ENCODE measurements at places on chromosomes 11 and 22.

DNA sequence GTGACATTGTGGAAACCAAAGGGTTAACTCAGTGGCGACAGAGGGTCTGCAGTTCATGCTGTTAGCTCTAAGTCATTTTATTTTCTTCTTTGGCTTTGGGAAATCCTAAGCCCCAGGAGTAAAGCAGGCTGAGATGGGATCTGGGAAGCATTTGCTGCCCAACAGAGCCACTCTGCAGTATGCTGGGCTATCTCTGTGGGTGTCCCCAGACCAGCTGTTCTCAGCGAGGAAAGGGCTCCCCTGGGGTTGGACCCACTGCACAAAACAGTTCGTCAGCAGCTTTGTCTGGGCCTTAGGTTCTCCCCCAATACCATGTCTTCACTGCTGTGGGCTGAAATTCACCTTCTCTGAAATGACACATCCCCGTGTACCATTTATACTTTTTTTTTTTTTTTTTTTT, 34.0 kb downstream of the KREMEN1 start:
- no peak for DNase-seq

- DNase-seq: no peak
Observed at GRCh38 chr22:23781511-23782183, 5.1 kb upstream of the SMARCB1 start.

GRCh38 chr11:101126551-101127196, 2.9 kb downstream of the PGR start:
- no peak for DNase-seq

DNA sequence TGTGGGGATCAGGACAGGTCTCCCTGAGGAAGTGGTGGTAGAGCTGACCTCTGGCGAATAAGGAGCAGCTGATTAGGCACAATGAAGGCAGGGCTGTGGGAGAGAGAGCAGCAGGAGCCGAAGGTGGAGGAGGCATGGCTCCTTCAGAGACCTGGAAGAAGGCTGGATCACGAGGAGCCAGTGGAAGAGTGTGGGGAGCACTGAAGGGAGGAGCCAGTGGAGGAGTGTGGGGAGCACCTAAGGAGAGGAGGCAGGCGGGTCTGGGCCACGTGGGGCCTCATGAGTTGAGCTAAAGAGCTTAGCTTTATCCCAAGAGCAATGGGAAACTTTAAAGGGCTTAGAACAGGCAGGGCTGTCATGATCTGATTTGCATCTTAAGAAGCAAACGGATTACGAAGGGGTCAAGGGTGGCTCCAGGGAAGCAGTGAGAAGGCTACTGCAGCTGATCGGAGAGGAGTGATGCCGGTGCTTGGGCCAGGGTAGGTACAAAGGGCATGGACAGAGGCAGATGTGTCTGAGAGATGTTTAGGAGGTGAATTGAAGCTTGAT, 44.9 kb upstream of the EIF3D start:
- DNase-seq: no peak

GRCh38 chr11:15016200-15016599, 44.0 kb upstream of the CALCA start:
- DNase-seq: no peak

DNA sequence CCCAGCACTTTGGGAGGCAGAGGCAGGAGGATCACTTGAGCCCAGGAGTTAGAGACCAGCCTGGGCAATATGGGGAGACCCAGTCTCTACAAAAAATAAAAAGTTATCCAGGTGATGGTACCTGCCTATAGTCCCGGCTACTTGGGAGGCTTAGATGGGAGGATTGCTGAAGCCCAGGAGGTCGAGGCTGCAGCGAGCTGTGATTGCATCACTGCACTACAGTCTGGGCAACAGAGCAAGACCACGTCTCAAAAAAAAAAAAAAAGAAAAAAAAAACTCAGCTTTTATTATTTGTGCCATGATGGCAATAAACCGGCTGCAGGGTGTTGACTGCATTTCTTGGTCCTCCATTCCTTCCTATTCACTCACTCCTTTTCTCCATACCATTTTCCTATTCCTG, 33.6 kb upstream of the TFIP11 start:
- no peak for DNase-seq

DNA sequence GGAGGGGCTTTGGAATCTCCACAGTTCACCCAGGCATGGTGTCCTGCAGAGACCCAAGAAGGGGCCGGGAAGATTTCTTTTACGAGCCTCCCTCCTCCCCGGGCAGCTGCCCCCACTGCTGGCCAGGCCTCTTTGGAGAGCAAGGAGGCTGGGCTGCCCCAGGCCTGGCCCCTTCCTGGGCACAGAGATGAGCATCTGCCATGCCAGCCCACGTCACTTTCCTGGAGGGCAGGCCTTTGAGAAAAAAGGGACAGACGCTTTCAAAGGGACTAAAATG, 60.5 kb upstream of the FGF3 start:
- no peak for DNase-seq

GRCh38 chr11:48129697-48130395, 86.8 kb upstream of the OR4B1 start:
- DNase-seq: no peak

GRCh38 chr11:67292671-67293070, 3.6 kb downstream of the ANKRD13D start:
- no peak for DNase-seq

- no peak for DNase-seq
Observed at GRCh38 chr11:46006418-46007070, 84.1 kb downstream of the LARGE2 start.

DNA sequence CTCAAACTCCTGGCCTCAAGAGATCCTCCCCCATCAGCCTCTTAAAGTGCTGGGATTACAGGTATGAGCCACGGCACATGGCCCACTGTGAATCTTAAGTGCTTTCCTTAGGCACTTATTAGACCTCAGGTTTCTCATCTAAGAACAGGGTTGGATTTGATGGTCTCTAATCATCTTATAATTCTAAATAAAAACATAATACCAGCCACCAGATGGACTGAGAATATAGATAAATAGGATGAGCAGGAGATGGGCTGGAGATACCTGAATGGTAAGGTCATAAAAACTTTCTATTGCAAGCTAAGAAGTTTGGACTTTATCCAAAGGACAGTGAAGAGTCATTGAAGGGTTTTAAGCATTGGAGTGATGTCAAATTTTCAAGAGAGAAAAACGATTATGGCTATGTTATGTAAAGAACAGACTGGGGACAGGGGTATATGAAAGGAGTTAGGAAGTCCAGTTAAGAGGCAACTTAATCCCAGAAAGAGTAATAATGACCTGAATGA, 85.2 kb downstream of the RELT start:
- no peak for DNase-seq

GRCh38 chr11:118247041-118247440, 5.1 kb downstream of the MPZL3 start:
- DNase-seq: no peak

DNA sequence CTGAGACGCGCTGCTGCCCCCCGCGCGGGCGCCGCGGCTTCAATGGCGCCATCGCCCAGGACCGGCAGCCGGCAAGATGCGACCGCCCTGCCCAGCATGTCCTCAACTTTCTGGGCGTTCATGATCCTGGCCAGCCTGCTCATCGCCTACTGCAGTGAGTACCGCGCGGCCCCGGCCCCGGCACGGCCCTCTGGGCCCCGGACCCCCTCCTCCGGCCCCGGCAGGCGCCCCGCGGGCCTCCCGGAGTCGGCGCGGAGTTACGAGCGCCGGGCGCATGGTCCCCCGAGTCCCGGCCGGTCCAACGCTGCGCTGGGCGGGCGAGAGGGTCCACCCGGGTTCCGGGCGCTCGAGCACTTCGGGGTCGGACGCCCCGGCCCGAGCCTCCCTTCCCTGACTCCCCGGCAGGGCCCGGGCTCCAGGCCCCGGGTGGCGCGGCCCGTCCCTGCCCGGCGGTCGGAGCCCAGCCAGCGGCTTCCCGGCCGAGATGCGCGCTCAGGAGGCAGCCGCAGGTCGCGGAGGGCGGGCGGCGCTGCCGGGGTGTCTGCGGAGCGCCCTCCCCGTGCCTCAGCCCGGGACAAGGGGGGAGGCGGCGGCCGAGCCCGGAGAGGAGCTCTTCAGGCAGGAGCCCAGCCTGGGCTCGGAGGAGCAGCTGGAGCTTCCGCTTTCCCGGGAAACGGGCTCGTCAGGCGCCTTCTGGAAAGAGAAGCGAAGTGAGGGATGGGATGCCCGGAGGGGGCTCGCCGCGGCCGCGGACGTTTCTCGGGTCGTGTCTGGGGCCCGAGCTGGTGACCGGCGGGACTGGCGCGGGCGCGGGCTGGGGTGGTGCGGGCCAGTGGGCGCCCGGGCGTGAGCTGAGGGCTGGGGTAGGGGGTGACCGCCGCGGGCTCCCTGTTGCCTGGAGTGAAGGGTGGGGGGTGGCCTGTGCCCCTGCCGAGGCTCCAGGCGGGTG, 1337.8 kb downstream of the BRD1 start:
- DNase-seq: no peak

GRCh38 chr11:8690374-8691342, 8.1 kb downstream of the RPL27A start:
- DNase-seq: no peak

DNA sequence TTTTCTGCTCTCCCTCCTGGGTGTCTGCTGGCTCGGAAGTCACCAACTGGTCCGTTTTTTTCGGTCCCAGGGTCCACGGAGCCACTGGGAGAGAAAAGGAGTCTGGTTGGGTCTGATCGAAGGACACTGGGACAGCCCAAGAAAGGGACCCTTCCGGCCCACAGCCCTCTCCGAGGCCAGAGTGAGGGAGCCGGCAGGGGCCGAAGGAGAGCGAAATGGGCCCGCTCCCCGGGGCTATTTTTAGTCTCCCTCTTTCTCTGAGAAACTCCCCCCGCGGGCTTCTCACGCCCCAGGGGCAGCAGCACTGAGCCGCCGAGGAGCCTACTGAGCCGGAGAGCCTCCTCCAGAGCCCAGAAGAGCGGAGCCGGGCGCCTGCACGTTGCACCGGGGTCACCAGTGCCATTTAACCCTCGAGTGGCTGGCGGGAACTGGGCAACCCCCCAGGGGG, 1.9 kb downstream of the ESAM start:
- no peak for DNase-seq

DNA sequence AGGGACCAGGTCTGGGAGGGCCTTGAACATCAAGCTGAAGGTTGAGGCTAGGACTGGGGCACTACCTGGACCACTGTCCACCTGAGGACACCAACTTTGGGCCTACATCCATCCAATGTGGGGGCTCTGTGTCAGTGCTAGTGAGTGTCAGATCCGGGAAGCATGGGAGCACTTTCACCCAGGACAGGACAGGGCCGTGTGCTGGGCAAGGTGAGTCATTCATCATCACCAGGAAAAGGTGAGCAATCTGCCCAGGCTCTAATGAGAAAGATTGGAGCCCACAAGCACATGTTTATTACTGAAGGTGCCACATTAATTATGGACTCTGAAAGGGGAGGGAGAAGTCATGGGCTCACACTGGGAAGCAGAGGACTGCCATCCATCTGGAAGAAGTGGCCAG, 39.7 kb upstream of the DRD2 start:
- DNase-seq: no peak

DNA sequence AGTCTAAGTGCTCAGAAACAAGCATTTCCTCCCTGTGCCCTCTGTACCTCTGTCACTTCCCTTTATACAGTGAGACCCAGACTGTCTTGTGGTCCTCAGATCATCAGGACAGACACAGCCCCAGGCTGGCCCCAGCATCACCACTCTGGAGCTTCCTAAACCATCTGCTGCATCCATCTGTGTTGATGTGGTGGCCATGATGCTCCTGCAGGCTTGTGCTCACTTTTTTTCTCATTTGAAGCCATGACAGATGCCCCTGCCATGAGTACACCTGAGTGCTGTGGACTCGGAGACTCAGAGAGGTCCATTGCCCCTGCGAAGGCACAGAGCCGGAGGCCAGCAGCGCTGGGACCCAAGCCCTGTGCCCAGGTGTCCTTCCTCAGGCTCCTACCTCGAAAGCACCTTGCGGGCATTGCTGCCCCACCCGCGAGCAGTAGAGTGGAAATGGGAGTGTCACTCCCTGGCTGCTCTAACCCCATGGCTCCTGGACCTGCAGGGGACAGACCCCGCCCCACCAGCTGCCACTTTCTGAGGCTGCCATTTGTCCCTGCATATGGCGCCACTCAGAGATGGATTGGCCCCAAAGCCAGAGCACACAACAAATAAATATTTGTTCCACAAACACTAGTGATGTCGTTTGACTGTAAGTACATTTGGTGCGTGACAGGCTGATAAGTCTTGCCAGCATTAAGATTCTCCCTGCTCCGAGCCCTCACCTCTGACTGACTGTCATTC, 593.5 kb downstream of the TBC1D22A start:
- DNase-seq: no peak

GRCh38 chr11:18608376-18608775, 8.8 kb downstream of the MISFA start:
- no peak for DNase-seq

- no peak for DNase-seq
Observed at GRCh38 chr11:57566005-57566904, 1.2 kb downstream of the UBE2L6 start.

- no peak for DNase-seq
Observed at GRCh38 chr11:50174975-50175374, 142.3 kb downstream of the OR4C45 start.

DNA sequence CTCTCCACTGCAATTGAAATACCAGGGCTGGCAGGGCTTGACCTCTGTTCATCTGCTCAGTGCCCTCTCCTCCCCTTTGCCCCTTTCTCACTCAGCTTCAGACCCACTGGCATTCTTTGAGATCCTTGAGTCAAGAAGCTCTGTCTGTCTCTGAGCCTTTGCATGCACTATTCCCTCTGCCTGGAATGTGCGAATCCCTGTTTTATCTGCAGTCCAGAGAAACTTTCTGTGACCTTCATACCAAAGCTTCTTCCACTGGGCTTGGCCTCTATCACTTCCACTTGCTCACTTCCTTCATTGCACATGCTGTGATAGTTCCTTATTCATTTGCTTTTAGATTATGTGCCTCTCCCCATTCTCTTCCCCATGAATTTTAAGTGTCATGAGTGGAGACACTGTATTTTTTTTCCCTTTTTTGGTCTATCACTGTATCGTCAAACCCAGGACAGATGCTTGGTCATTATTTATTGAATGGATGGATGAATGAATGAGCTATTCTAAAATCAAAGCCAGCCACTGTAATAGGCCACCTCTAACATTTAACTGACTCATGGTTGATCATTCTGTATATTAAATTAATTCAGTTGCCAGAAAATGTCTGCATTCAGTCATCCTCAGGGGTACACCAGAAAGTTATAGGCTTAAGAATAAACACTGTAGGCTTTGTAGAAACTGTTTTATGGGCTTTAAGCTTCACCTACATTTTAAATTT, 88.7 kb upstream of the TIMP3 start:
- no peak for DNase-seq

DNA sequence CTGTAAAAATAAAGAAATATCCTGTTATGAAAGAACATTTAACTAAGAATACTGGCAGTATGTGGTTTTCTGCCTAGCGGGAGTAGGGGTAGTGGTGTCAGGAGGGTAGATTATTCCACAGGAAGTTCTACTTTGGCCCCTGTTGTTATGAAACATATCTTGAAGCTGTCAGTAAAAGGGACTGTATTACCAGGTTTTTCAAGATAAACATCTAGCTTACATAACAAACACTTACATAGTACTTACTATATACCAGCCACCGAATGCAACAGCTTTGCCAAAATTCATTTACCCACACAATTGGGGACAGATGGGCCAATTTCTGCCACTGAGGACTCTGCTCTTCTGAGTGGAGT, 3.7 kb downstream of the TMEM123 start:
- DNase-seq: no peak

GRCh38 chr22:48954781-48955311, 872.8 kb downstream of the BRD1 start:
- DNase-seq: no peak

GRCh38 chr11:120655589-120655988, 144.0 kb downstream of the GRIK4 start:
- DNase-seq: no peak

- DNase-seq: no peak
Observed at GRCh38 chr11:59401262-59401552, 25.0 kb downstream of the OR5A2 start.

Measured in stimulated activated CD8-positive, alpha-beta memory T cell treated with anti-CD3 and anti-CD28 coated beads, Interleukin-7, amount 100 ng/mL, for 48 hours (primary cell).